Fibroblast of skin of scalp (primary cell): ENCODE measurements at places on chromosomes 4 and X.

DNA sequence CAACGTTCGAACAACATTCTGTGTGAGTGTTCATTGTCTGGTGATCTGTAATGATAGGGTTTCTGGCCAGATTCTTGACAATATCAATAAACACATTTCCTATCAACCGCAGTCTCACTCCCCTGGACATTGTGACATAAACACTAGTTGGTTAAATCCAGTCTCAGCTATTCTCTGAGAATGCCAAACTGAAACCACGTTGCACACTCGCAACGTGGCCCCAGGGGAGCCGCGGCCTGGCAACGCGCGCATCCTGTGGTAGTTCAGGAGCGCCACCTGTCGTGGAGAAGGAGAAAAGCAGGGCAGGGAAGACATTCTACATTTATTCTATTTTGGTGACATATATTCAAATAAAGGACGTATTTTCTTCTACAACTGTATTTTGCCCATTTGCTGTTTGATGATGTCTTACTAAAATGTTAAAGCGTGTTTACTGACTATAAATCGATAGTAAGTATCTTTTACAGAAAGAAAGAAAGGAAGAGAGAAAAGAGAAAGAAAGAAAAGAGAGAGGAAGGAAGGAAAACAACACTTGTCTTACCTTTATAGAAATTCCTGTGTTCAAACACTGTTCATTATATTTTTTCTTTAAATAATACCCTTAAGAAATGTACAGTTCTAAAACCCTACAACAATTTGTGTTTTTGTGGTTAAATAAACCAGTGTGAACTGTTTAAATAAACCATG is 738.3 kb upstream of the FRG1 start:
- DNase-seq = peak; percentile 86

DNA sequence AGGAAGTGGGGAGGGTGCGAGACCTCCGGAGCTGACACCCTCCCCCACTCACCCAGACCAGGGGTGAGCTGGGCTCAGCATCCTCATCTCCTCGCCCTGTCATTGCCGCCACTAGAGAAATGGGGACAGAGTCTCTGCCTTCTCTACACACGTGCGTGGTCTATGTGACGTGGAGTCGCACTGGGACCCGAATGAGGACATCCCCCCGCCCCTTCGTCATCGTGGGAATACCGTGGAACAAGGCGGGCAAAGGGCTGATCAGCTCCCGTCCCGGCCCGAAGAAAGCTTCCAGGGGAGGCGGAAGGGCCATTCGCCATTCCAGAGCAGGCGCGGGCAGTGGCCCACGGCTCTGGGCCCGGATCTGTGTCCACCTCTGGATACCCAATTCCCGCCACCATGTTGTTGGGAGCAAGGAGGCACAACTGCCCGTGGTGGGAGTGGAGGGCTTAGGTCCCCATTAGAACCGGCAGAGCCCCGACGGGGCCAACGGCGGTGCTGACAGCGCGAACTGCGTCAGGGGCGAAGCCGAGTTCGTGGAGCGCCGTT is 12.0 kb downstream of the HMX1 start:
- DNase-seq = no peak

- peak; percentile 55 for DNase-seq
These were observed 83.6 kb downstream of the CCNG2 start for GRCh38 chr4:77240469-77241066.

DNA sequence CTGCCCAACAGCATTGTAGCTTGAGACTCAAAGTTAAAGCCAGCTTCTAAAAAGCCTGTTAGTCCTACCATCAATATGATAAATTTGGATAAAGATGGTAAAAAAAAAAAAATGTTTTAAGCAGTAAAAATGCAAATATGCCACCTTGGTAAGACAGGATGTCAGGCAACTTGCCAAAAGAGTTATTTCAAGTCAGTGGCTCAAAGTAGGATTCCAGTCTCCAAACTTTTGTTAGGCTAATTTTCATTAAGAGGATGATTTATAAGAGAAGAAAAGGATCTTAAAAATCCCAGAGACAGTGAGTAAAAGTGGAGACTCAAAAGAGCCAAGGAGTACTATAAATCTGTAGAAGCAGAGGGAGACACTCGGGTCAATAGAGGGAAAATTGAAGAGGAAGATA is 47.5 kb downstream of the GASK1B start:
- no peak for DNase-seq

DNA sequence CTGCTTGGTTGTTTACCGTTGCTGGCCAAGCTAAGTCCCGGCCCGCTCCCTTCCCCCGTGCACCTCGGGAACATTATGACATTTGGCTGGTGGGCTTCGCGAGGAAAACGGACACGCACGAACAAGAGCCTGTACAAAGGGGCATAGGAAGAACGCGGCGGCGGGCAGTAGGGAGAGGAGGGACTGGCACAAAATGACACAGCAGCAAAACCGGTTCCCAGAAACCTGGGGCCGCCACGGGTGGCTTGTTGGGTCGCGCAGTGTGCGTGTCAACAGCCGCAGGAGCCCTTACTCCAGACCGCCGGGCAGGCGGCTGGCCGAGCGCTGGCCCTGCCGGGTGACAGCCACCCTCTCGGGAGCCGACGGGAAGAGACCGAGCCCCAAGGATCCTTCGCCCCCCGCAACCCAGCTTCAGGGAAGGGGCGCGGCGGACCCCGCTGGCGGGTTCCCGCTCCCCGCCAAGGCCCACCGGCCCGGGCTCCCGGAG is 1.6 kb upstream of the LIN54 start:
- DNase-seq = no peak

GRCh38 chr4:32560306-32560705 is 1840.1 kb downstream of the PCDH7 start:
- peak; percentile 51 for DNase-seq

- no peak for DNase-seq
These were observed 211.8 kb downstream of the DCTD start for GRCh38 chr4:182705389-182705788.

DNA sequence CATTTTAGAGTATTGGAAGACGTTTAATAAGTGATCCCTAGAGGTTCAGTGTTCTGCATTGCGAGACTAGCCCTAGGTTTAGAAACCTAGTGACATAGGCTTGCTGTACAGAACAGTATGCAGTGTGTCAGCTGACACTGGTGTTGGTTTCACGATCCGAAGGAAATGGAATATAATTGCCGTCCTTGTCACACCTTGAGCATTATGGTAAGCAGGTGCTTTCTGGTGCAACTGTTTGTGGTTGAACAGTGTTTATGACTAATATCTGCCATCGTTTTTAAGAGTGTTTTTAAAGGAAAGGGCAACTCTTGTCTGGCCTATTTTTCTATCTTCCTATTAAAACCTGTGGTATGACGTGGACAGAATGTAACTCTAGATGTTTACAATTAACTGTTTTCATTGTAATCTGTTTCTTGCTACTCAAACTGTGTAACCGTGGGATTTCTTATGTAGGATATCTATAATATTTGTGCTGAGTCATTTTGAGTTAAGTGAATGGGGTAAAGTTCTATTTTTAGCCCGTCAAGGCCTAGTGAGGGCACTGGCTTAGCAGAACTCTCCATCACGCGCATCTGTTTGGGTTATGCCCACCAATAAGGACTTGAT is 53.8 kb upstream of the TBC1D14 start:
- DNase-seq = peak; percentile 79

GRCh38 chrX:68940601-68941000 is 111.8 kb downstream of the EFNB1 start:
- no peak for DNase-seq

DNA sequence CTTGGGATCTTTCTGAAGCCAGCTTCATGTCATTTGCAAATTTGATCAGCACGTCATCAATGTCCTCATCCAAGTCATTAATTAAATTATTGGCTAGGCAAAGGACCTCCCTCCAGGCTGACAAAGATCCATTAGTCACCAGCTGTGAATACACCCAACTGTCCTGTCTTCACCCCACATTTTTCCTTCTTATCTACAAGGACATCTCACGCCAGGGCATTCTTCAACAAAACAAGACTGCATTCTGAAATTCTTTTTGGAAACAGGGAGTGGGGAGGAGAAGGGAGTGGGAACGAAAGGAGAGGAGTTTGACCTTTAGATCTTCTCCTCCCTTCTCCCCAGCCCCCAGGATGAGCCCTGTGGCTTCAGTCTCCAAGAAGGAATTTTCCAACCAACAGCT is 32.7 kb downstream of the NLGN3 start:
- DNase-seq = peak; percentile 6

DNA sequence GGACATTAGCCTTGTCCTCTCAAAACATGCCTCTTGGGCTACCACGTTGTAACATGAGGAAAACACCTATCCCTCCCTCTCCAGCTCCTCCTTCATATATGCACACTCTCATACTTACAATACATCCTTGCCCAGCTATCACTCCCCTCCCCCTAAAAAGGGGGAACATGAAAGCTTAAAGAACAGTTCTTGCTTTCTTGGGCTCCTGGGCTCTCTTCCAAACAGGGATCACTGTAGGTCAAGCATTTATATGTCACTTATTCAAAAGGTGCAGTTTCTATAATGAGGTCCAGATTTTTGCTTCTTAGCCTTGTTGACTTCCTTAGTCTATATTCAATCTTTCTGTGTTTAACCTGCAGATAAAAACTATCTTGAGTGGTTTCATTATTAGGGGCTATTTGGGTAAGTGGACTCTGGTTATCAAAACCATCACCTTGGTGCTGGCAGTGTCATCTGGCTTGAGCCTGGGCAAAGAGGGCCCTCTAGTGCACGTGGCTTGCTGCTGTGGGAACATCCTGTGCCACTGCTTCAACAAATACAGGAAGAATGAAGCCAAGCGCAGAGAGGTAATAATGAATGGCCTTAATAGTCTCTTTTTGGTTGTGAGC is 119.4 kb downstream of the AKAP4 start:
- DNase-seq = peak; percentile 10

DNA sequence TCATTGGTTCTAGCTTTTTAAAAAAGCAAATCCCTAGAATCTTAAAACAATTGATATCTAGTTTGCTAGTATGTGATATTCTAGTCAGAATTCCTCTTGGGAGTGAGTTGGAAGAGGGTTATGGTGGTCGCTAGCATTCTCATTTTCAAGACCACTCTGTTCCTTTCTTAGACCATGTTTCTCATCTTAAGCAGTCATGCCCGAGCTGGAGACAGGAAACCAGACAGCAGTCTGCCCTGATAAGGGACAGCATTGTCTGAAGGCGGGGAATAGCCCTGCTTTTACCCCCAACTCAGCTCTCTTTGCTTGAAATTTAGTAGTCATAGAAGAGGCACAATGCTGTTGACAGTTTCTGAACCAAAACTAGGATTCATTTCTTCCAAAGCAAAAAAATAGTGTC is 5.2 kb downstream of the KLF3 start:
- no peak for DNase-seq

DNA sequence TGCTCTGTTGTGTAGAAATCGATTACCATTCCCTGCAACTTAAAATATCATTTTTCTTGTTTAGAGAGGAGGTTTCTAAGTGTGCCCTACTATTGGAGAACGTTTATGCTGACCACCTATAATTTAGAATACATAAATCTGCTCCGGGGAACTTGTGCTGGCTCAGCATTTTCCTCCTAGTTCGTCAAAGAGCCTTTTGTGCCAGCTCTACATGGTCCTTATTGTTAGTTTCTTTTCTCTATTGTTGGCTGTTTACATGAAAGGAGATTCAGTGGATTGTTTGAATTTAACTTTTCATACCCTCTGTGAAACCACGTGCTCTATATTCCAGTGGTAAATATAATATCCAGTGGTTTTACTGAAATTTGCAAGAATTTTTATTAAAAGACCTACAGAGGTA is 53.4 kb upstream of the ATP8A1 start:
- no peak for DNase-seq

GRCh38 chr4:108334031-108334430 is 165.3 kb upstream of the LEF1 start:
- no peak for DNase-seq

GRCh38 chr4:15495621-15496020 is 25.9 kb downstream of the CC2D2A start:
- peak; percentile 49 for DNase-seq

GRCh38 chrX:15908603-15909290 is 54.1 kb upstream of the AP1S2 start:
- DNase-seq = no peak

- DNase-seq = no peak
These were observed 54.0 kb downstream of the GC start for GRCh38 chr4:71729856-71730255.

DNA sequence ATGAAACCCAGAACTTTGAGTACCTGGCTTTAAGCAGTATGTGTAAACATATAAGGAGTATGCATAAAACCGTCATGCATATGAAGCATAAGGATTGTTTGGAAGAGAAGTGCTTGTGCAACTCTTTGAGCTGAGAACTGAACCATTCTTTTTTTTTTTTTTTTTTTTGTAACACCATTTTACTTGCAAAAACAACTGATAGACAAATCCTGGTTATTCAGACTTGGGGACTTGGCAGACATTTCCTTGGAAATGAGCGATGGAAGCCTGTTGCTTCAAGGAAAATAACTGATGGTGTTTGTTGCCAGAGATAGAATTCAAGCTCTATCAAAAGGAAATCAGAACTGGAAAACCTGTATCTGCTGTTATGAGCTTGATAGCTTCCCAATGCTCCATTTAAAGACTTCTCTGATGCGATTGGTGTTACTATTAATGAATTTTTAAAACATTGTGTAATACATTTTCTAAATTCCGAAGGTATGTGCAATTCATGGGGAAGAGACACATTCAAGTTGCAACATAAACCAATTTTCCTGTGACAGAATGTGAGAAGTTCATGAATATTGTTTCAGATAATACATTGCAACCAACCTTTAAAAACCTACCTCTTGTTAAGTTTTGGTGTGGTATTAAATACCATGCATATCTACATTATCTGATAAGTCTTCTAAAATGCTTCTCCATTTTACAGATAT is 47.0 kb upstream of the FAT1 start:
- DNase-seq = peak; percentile 87

DNA sequence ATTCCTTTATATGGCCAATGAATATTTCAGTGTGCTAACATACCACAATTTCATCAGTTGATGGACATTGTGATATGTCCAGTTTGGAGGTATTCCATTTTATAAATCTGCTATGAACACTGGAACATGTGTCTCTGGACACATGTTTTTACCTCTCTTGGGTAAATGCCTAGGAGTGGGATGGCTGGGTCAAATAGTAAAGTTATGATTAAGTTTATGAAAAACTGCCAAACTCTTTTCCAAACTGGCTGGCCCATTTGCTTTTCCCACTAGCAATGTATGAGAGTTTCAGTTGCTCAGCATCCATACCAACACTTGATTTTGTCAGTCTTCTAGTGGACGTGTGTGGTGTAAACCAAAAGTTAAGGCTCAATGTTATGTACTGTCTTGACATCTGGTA is 40.5 kb downstream of the CEP44 start:
- DNase-seq = no peak

GRCh38 chr4:37735578-37735977 is 49.4 kb upstream of the RELL1 start:
- DNase-seq = no peak

- no peak for DNase-seq
These were observed 115.2 kb downstream of the SORCS2 start for GRCh38 chr4:7307394-7308099.

GRCh38 chrX:118655561-118656246 is 71.7 kb upstream of the IL13RA1 start:
- DNase-seq = peak; percentile 65

- no peak for DNase-seq
These were observed 3.4 kb upstream of the RRAGB start for GRCh38 chrX:55714161-55714560.
